ENCODE measurements at places on chromosomes 4 and X.

DNA sequence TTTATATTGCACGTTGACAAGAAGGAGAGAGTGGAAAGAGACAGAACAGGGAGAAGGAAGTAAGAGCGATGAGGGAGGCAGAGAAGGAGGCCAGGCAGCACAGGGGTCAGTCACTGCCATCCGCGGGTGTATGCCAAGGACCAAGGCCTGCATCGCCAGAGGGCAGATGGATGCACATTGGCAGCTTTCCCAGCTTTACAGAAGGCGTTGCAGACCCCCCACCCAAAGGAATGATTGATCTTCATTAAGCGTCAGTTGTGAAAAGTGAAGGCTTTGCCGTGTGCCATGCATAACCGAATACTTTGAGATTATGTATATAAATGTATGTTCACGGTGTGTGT lies 21.6 kb downstream of the PIGG start:
- no peak for DNase-seq

- DNase-seq = no peak
Measured at GRCh38 chr4:89929425-89930159, 34.9 kb downstream of the MMRN1 start.

- DNase-seq = peak; percentile 67
Measured at GRCh38 chr4:155392481-155393184, 15.9 kb upstream of the MAP9 start.

- DNase-seq = no peak
Measured at GRCh38 chr4:141388481-141388880, 167.8 kb downstream of the ZNF330 start.

DNA sequence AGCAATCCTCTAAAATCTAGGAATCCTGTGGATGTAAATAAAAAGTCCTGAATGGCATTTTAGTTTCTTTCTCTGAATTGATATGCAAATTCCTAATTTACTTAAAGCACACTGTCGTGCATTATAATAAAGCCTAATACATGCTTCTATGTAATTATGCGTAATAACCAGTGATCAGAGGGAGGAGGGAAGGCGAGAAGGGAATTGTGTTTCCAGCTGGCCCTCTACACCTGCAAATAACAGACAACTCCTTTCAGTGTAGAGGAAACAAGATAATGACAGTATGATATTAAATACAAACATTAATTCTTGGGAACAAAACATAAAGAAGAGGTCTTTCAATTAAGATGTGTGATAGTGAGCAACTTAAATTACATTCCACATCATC lies 419.6 kb upstream of the LCORL start:
- DNase-seq = no peak

- DNase-seq = no peak
Measured at GRCh38 chr4:123386609-123387008, 10.0 kb upstream of the SPRY1 start.

DNA sequence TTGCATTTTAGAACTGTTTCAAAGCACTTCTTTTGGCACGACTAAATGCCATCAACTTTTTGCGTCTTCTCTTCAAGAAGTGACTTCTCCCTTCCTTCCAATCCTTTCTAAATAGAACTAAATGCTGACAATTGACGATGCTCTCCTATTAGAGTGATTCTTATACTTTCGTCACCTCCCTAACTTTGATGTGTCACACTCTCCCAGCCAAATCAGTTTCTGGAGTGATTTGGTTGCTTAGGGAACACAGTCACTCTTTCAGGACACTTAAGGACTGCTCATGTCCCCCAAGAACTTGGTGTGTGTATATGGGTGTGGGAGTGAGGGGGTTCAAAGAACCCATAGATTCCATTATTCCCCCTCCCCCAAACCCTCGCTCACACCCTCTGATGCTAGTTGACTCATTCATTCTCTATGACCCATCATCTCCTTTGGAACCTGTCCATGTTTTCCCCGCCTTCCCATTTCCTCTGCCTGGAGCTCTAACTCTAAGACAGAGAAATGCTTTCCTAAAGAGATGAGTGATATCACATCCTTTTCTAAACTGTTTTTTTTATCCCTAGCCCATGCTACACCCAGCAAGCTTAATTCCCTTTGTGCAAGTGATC lies 26.8 kb upstream of the AREG start:
- peak; percentile 7 for DNase-seq

- DNase-seq = no peak
Measured at GRCh38 chr4:107363125-107363524, 327.0 kb upstream of the DKK2 start.

DNA sequence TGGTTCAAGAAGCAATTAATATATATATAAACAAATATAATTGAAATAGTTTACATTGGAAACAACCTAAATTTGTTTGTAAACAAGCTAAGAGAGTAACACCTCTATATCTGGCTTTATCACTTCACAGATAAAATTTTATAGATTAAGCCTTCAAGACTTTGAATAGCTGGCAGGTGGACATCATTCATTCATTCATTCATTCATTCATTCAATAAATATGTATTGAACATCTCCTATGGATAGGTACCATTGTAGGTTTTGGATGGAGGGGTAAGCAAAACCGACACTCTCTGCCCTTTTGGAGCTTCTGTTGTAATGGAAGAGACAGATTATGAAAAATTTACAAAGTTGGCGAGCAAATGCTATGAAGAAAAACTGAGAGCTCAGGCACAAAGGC lies 35.2 kb downstream of the GUCY1A1 start:
- DNase-seq = no peak

GRCh38 chr4:72218953-72219352 lies 187.2 kb downstream of the NPFFR2 start:
- DNase-seq = no peak

- no peak for DNase-seq
Measured at GRCh38 chr4:173932701-173933100, 350.8 kb downstream of the FBXO8 start.

DNA sequence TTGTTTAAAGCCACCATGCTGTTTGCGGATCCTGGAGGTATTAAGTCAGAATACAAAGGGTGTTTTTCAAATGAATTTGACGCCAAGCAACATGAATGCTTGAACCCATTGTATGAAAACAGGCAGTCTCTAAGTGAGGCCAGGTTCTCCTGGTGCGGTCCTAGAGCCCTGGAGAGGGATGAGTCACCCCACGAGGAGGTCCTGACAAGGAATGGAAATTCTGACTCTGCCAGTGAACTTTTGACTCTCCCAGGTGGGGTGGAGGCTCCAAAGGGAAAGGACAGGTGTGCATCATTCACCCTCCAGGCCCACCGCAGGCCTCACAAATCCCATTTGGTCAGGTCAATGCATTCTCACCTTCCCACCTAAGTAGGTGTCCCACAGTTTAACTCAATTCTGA lies 1.5 kb downstream of the TRIM2 start:
- no peak for DNase-seq

DNA sequence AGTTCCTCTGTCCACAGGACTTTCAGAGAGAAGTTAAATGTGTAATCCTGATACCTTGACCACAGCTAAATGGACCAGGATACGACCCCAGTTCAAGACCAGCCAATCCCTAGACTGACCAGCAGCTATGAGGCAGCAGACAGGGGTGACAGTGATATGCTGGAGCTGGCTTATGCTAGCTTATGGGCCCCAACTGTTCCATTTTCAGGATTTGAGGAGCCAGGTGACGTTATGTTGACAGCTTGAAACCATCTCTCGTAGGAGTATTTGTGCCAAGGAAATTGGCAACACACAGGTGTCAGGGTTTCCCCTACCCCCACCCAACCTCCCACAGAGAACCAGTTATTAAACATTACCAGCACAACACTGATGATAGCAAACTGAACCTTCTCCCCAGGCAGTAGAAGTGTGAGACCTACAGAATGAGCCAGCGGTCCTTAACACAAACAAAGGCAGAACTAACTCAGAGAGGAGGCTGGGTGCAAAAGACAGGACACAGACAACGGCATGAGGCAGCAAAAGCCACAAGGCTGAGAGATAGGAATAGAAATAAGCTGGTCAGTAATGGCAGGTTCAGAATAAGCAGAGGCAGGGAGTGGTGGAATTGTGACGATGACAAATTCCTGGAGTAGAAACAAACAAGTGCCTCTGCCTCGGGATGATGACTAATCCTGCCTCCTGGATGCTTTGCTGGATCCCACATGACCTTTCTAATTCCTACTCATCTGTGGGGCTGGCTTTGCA lies 85.6 kb upstream of the CPEB2 start:
- peak; percentile 6 for DNase-seq

GRCh38 chr4:122712782-122713181 lies 19.7 kb upstream of the BBS12 start:
- no peak for DNase-seq

GRCh38 chrX:38654302-38654701 lies 93.0 kb downstream of the TSPAN7 start:
- no peak for DNase-seq

- DNase-seq = no peak
Measured at GRCh38 chr4:14920759-14921320, 81.4 kb upstream of the CPEB2 start.

- no peak for DNase-seq
Measured at GRCh38 chr4:52619591-52619931, 39.5 kb downstream of the USP46 start.

GRCh38 chrX:9538544-9539045 lies 73.7 kb downstream of the TBL1X start:
- no peak for DNase-seq

DNA sequence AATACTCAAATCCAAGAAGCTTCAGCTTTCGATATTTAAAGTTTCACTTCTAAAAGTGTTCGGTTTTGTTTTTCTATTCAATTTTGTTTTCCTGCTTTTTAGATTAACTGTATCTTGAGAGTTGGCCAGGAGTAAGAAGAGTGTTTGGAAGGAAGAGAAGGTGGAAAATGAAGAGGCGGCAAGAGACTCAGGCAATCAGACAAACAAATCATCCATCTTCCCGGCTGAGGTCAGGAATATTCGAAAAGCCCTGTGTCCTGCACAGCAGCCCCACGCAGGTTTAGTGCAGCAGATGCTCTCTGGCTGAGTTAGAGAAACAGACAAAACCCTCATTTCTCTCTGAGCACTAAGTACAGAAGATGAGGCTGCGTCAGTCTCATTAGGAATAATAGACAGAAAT lies 330.3 kb upstream of the NOCT start:
- DNase-seq = no peak

GRCh38 chrX:123201720-123202119 lies 17.6 kb downstream of the GRIA3 start:
- DNase-seq = no peak

GRCh38 chr4:7693711-7694110 lies 245.9 kb downstream of the AFAP1 start:
- no peak for DNase-seq

DNA sequence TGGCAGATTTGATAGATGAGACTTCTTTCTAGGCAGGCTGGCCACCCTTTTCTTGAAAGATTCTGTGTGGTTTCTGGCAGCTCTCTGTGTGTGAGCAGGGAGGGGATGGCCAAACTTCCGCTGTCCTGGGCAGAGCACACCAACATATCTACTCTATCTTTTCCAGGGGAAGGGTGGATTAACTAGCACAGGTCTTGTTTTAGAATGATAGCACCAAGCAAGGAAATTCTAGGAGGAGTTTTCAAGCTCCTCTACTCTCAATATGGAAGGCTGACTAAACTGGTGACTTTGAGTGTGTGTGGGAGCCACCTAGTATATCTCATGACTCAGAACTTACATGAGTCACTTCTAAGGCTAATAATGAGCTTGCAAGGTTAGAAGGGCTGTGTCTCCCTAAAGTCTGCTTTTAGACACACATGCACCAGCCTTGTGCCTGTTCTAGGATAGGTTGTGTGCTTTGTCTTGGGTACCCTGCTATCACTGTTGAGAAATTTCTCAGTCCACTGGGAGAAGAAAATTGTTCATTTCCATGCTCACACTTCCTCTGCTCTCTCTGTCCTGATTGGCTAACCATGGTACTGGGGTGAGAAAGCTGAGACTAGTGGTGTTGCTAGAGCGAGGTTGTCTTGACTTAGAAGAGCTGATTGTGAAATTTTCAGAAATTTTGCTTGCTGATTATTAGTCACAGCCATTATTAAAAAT lies 72.9 kb downstream of the YIPF6 start:
- DNase-seq = peak; percentile 2

DNA sequence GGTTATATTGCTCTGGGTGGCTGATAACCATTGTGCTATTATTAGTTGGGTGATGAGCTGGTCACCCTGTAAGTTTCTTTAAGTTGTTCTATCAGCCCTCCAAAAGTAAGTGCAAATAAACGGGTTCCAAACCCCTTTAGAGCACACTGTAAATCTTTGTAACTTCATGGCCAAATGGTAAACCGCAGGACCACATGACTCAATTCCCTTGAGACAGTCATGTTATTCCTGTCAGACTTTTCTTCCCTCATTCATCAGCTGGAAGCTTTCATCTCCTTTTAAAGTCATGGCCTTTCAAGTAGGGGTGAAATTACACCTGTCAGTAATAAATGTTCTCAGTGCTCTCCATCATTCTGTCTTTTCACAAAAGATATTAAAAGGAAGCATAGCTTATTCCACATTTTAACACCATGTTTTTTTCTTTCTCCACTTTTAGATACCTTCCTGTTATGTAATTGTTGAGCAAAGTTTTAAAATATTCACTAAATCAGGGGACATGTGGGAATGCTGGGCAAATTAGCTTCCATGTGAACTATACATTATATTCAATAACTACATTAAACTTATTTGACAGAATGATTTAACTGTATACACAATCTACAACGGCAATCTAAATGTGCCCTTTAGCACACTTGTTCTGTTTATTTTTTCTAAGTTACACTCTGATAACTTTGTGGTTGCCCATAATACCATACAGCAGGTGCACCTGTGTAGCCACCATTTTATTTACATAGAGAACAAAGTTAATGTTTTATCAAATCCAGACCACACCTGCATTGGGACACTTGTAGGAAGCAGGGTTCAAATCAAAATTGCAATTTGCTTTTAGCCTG lies 275.5 kb downstream of the CFAP299 start:
- no peak for DNase-seq

DNA sequence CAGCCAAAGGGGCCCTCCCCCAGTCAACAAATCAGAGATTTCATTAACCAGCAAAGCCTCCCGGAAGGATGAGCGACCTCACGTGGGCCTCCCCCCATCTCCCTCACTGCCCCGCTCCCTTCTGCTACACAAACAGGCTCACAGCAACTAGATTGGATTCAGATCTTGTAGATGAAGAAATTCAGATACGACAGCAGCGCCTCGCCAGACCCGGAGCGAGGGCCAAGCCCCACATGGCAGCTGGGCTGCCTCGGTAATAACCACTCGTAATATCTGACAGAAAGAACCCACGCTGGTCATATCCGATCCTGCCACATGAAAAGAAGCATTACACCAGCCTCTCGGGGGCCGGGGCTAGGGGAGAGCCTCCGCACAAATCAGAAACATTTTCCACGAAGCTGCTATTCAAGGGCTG lies 581.3 kb downstream of the BCOR start:
- no peak for DNase-seq

DNA sequence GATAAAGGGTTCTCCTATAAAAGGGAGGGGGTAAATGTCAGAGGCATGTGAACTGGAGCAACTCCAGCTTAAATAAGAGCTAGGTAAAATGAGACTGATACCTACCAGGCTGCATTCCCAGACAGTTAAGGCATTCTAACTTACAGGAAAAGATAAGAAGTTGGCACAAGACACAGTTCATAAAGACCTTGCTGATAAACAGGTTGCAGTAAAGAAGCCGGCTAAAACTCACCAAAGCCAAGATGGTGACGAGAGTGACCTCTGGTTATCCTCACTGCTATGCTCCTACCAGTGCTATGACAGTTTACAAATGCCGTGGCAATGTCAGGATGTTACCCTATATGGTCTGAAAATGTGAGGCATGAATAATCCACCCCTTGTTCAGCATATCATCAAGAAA lies 13.1 kb upstream of the SULT1B1 start:
- DNase-seq = no peak

All from HTR-8/SVneo (cell line).